ENCODE measurements at places on chromosomes 1 and 21. TPM values are rescaled to one million over a fixed set of nuclear protein-coding genes. Genes with fewer than 3 reads are reported as not detected.

The MYBPH gene
- total RNA-seq: not detected

The LRRC71 gene
- 0.50 TPM for total RNA-seq

The S100A7A gene
- total RNA-seq: not detected

The S100A8 gene
- total RNA-seq: 60.9 TPM

The PLA2G2F gene
- not detected for total RNA-seq

The TMEM82 gene
- 2.0 TPM for total RNA-seq

The SMG7 gene
- total RNA-seq: 56.3 TPM

The C1QC gene
- total RNA-seq: 287 TPM

The FCMR gene
- total RNA-seq: 16.7 TPM

The FABP3 gene
- 25.0 TPM for total RNA-seq

The FAM78B gene
- total RNA-seq: 1.4 TPM

The IRF6 gene
- 37.1 TPM for total RNA-seq

The MOB3C gene
- 14.9 TPM for total RNA-seq

The SPRR2F gene
- not detected for total RNA-seq

The CD52 gene
- 30.8 TPM for total RNA-seq

The SH3D21 gene
- total RNA-seq: 33.4 TPM

The GNAI3 gene
- total RNA-seq: 8.0 TPM

The PSRC1 gene
- total RNA-seq: 4.2 TPM

The TSSK3 gene
- 4.3 TPM for total RNA-seq

The GJA8 gene
- total RNA-seq: 2.4 TPM

The DUSP23 gene
- total RNA-seq: 128 TPM

The CELF3 gene
- not detected for total RNA-seq

All from kidney (tissue), 22 donors.